ENCODE measurements at places on chromosomes 12 and 14. TPM values are rescaled to one million over a fixed set of nuclear protein-coding genes. Genes with fewer than 3 reads are reported as not detected.

SLC7A8 gene
- 11.7 TPM for total RNA-seq

NOS1 gene
- total RNA-seq, result 0.79 TPM

GRCh38 chr12:77232045-77232444 lies 166.7 kb upstream of the E2F7 start:
- no peak overlapping the region for H3K4me3 ChIP-seq
- H3K27ac ChIP-seq, result no peak overlapping the region
- no peaks in the 10 kb centered on the region for H3K4me1 ChIP-seq
- H3K27me3 ChIP-seq, result no peaks in the 10 kb centered on the region
- no peak for DNase-seq

GRCh38 chr12:39095636-39096330 lies 190.4 kb upstream of the CPNE8 start:
- no peaks in the 10 kb centered on the region for H3K27me3 ChIP-seq
- H3K4me3 ChIP-seq, result no peak overlapping the region
- H3K4me1 ChIP-seq, result no peaks in the 10 kb centered on the region
- H3K27ac ChIP-seq, result no peak overlapping the region

- no peak overlapping the region for H3K27ac ChIP-seq
- no peaks in the 10 kb centered on the region for H3K27me3 ChIP-seq
- DNase-seq, result no peak
- H3K4me1 ChIP-seq, result peaks cover 12% of the 10 kb centered on the region
Measured at GRCh38 chr14:76775695-76776427, 14.6 kb downstream of the VASH1 start.

- no peak for DNase-seq
- peaks cover 5% of the 10 kb centered on the region for H3K4me1 ChIP-seq
- no peaks in the 10 kb centered on the region for H3K36me3 ChIP-seq
- no peaks in the 10 kb centered on the region for H3K27me3 ChIP-seq
- H3K27ac ChIP-seq, result no peak overlapping the region
Measured at GRCh38 chr12:26276709-26277108, 81.3 kb downstream of the SSPN start.

- H3K36me3 ChIP-seq, result no peaks in the 10 kb centered on the region
- H3K27ac ChIP-seq, result no peak overlapping the region
Measured at GRCh38 chr14:23643533-23644194, 7.5 kb downstream of the DHRS2 start.

DNA sequence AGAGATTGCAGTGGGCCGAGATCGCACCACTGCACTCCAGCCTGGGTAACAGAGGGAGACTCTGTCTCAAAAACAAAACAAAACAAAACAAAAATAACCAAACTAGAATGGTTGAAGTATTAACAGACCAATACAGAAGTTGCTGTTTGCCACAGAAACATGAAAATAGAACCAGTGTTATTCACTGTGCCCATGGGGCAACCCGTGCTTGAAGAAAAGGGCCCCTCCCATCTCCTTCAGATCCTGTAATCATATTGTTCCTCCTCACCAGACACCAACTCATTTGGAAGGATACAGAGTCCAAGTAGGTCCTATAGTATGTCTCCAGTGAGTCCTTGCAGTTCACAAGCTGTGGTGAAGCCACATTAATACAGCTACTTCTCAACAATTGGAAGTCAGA lies 30.9 kb downstream of the SLC35F4 start:
- no peaks in the 10 kb centered on the region for H3K36me3 ChIP-seq
- no peak overlapping the region for H3K4me3 ChIP-seq
- DNase-seq, result no peak
- no peaks in the 10 kb centered on the region for H3K4me1 ChIP-seq
- H3K27me3 ChIP-seq, result no peaks in the 10 kb centered on the region

GRCh38 chr12:65934480-65935115 lies 110.3 kb downstream of the HMGA2 start:
- peaks cover 5% of the 10 kb centered on the region for H3K4me1 ChIP-seq
- DNase-seq, result no peak
- H3K27ac ChIP-seq, result no peak overlapping the region

DNA sequence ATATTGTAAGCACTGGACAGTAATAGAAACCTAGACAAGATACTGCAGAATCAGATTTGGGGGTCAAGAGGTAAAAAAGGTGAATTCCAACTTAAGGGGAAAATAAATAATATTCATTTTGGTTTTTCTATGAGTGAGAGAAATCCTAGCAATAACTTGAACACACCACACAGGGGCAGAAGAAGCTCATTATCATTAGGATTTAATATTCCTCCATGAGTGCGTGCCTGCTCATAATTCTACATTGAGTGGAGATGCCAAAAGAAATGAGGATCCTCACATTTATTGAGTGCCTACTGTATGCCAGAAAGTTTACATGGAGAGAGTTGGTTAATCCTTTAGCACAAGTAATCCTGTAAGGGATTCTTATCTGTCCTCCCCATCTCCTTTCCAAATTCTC lies 40.5 kb upstream of the C14orf132 start:
- no peaks in the 10 kb centered on the region for H3K4me1 ChIP-seq
- H3K27ac ChIP-seq, result no peak overlapping the region
- peaks cover 10% of the 10 kb centered on the region for H3K27me3 ChIP-seq
- DNase-seq, result no peak
- H3K4me3 ChIP-seq, result no peak overlapping the region

- H3K27ac ChIP-seq, result no peak overlapping the region
- no peak for DNase-seq
- no peak overlapping the region for H3K4me3 ChIP-seq
- peaks cover 4% of the 10 kb centered on the region for H3K4me1 ChIP-seq
- H3K27me3 ChIP-seq, result no peaks in the 10 kb centered on the region
Measured at GRCh38 chr12:76013603-76014002, 18.0 kb downstream of the PHLDA1 start.

Data from pancreas (tissue), 10 donors.